ENCODE measurements at places on chromosomes 1 and 21.

DNA sequence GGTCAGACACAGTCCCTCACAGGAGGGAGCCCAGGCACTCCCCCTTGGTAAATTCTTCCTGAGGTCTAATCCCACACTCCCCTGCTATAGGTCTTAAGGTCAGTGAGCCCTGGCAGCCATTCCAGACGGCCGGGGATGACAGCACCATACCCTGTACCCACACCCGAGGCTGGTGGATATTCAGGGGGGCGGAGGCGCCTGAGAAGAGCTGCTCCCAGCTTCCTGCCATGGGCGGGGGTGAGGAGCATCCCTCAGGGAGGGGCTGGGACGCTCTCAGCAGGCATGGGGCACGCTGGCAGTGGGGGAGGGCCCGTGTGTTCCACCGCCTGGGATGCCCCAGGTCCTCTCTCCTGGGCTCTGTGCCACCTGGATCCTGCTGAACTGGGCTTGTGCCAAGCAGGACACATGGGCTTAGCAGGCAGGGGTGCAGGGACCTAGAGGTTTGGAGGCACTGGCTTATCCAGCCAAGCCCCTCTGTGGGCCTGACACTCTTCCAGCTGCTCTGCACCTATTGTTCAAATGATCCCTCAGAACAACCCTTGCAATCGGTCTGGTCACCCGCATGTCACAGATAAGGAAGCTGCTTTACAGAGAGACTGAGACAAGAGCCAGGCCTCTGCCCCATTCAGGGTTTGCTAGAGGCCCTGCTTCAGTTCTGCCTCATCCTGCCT, 5.7 kb upstream of the ADGRB2 start:
- no peak for DNase-seq

DNA sequence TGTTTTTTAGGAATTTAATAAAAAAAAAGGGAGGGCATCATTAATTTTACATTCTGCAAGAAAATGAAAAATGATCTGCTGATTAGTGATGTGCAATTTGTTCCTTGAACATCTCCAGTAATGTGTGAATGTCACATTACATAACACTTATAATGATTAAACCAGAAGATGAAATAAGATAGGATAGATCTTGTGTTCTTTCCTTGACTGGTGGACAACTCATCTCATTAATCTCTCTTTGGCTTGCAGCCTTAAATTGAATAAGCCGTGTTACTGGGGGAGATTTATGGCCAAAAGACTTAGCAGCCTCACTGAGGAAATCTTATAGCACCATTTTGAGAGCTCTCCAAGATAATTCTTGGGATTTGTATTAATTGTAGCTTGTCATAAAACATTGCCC, 217.2 kb downstream of the ST6GALNAC3 start:
- no peak for DNase-seq

- DNase-seq, result no peak
Observed at GRCh38 chr1:115797486-115797885, 29.0 kb upstream of the CASQ2 start.

DNA sequence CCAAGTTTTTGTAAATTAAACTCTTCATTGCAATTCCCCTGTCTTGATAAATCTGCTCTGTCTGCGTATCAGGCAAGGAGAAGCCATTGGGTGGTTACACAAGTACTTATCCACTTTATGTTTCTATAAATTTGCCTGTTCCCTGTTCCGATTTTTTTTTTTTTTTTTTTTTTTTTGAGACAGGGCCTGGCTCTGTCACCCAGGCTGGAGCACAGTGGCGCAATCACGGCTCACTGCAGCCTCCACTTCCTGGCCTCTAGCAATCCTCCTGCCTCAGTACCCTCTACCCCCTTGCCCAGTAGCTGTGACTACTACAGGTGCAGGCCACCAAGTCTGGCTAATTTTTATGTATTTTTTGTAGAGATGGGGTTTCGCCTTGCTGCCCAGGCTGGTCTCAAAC, 11.1 kb upstream of the CSRP1 start:
- no peak for DNase-seq

DNA sequence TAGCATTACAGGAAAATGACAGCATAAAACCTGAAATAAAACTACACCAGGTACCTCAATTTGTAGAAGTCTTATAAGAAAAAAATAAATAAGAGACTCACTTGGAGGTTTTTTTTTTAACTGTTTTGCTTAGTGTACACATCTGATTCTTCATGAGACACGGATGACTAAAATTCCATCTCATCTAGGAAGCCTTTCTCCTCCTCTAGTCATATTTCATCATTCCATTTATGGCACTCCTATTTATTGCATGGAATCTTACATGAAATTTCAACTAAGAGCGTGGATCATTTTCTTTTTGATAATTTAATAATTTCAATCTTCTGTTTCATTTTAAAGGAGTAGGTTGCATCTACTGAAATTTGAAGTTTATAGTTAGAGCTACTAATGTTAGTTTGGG, 1.6 kb upstream of the PTGS2 start:
- DNase-seq, result no peak

- no peak for DNase-seq
Observed at GRCh38 chr1:19156676-19157075, 53.4 kb downstream of the UBR4 start.

- no peak for DNase-seq
Observed at GRCh38 chr1:63843884-63844283, 70.1 kb downstream of the ROR1 start.

DNA sequence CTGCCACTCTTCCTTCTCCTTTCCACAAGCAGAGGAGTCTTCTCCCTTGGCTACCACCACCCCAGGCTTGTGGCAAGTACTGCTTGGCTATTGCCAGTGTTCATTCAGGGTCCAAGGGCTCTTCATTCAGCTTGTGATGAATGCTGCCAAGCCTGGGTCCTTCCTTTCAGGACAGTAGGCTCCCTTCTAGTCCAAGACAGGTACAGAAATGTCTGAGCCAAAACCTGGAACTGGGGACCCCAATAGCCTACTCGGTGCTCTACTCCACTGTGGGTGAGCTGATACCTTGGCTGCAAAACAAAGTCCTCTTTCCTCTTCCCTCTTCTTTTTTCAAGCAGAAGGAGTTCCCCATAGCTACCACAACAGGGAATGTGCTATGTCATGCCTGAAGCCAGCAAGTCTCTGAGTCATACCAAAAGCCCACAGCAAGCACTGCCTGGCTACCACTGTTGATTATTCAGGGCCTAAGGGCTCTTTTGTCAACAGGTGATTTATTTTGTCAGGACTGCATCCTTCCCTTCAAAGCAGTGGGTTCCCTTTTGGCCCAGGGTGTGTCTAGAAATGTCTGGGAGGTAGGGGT, 268.9 kb downstream of the HHAT start:
- DNase-seq, result no peak

DNA sequence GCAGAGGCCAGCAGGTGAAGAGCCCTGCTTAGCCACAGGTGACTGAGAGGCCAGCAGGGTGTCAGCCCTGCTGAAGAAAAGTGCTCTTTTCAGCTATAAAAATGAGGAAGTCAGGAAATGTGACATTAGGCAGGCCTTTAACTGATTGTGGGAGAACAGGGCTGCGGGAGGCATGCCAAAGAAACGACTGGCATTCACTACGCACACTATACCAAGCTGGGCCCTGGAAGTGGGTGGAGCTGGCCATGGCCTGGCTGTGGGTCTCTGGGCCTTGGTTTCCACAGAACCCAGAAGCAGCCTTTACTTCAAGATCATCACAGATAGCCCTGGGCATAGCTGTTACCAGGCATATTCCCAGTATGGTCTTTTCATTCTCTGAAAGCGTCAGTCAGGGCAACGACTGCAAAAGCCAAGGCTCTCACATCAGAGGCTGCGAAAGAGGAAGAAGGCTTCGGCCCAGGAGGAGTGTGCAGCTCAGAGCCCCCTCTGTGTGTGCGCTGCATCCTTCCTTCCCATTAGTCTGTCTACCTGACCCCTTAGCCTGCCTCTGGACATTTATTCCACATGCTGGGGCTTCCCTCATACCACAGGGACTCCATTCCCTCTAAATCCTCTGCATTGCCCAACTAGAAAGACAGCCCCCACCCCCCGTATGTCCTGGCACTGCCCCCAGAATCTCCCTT, 14.3 kb downstream of the SLC2A1 start:
- no peak for DNase-seq

GRCh38 chr1:244599937-244600350, 53.0 kb upstream of the DESI2 start:
- no peak for DNase-seq

GRCh38 chr21:29301691-29302090, 3.0 kb downstream of the BACH1 start:
- DNase-seq, result no peak

DNA sequence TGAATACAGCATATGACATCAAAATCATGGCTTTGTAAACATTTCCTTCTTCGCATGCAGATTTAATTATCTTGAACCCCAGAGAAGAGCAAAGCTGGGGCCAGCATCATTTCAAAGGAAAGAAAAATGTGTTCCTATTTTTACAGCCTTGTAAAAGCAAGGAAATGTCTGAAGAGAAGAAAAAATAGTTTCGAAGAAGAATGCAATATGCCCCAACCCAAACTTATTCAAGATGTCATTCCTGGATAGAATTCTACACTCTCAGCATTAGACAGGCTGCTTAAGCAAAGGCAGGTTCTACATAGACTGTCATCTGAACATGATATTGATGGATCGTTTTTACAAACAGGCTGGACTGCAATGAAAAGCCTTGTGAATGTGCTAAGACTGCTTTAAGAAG, 900.8 kb downstream of the TTLL7 start:
- DNase-seq, result no peak

DNA sequence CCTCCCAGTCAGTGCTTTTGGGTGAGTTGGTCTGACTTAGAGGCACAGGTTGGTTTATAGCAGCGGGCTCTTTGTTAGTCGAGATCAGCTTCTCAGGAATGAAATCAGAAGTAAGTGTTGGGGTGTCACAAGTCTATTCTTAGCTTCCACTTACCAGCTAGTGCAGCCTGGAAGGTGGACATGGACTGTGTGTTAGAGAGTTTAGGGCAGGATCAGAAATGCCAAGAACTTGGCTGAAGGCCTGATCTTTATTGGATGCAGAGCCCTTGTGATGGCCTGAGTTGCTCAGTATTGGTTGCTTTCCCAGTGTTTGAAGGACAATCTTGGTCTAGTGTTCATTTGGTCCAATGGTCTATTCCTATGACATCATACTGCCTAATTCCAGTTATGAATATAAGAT, 377.0 kb upstream of the USP24 start:
- DNase-seq, result no peak

DNA sequence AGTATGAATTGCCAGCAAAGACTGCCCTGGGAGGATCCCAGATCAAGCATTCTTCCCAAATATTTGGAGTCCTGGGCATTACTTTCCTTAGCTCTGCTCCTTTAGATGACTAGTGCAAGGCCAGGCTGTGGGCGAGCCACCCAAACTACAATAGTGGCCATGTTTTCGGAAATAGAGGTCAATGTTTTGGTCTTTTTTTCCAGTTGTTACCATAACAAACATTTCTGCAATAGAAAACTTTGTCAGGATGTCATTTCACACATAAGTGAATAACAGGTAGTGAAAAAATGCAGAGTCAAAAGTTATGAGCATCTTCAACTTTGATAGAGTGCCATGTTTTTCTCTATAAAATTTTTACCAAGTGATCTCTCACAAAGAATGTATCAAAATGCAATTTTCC, 25.2 kb upstream of the OR10J4 start:
- no peak for DNase-seq

DNA sequence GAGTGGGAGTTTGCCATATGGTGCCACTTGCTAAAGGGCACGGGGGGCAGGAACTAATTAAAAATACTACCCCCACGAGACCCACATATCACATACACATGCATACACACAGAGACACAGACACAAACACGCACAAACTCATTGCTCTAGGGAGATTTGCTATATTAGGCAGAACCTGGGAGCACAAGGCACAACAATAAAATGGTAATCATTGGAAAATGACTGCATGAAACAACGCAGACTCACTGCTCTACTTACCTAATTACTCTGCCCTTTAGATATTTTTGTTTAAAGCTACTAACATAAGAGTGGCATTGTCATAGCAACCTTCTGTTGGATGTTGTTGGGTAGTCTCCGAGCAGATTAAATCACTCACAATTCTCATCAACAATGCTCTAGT, 20.3 kb upstream of the RGS4 start:
- DNase-seq, result no peak

- no peak for DNase-seq
Observed at GRCh38 chr1:234154320-234155251, 218.7 kb upstream of the COA6 start.

DNA sequence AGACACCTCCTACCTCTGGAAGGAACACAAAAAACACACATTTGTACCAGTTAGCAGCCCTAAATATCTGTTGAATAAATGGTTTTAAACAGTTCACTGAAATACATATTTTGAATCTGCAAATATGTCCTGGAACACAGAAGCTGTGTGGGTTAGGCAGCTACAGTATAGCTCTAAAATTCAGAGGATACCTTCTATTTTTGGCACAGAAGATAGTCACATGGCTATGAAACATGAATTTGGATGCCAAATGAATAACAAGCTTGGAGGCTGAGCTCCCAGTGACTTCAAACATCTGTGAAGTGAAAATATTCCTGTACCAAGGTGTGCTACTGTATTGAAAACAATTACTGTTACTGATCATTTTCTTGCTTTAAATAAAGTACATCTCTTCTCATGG, 391.5 kb upstream of the ADGRL2 start:
- DNase-seq, result no peak

DNA sequence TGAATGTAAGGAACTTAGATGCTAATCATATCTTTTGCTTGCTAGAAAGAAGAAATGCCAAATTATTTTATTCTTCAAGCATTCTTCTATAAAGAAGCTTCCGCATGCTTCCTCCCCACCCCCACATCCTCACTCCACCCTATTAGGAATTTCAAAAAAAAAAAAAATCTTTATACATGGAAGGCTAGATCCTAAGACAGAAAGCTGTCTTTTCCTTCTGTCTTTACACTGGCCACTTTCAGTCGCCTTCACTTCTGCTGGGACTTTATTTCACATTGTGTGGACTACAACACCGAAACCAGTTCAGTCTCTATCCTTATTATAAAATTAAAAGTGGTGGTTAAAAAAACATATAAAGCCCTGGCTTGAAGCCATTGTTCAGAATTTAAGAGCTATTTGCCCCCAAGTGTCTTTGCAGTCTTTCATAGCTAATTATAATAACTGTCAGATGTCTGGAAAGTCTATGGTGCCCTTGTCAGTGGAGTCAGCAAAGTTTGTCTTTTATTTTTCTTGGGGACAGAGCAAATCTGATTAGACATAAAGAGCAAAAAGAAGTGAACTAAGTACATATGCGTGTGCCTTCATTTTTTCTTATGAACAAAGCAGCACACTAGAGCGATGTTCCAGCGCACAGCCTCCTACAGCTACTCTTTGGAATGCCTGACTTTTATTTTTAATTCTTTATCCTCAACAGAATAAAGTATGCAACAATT, 297.7 kb downstream of the PTPRC start:
- no peak for DNase-seq

Data from stimulated activated CD8-positive, alpha-beta memory T cell treated with anti-CD3 and anti-CD28 coated beads, Interleukin-15, amount 100 ng/mL, for 1 hour (primary cell).